Astrocyte (in vitro differentiated cells and primary cell): ENCODE measurements at places on chromosomes 13 and 19. TPM values are rescaled to one million over a fixed set of nuclear protein-coding genes. Genes with fewer than 3 reads are reported as not detected.

Gene ZSCAN5C
- total RNA-seq = not detected in 2 replicates

- DNase-seq = no peak
These were observed 8.7 kb upstream of the ZBTB7A start for GRCh38 chr19:4075373-4075772.

Gene MISP3
- total RNA-seq = 0.70 and 0.79 TPM in 2 replicates

Gene CYP2A6
- total RNA-seq = not detected in 2 replicates

GRCh38 chr13:35475960-35476943 is at the start of gene MAB21L1:
MAB21L1 (minus strand) TSS chr13:35476689; CDS start chr13:35476138, 551 bp downstream.
- peak; percentile 48 for DNase-seq

- DNase-seq = no peak
These were observed 508 bp upstream of the ZNF44 start for GRCh38 chr19:12295191-12295590.

GRCh38 chr13:81171065-81171647 is 830.2 kb upstream of the SPRY2 start:
- DNase-seq = no peak

GRCh38 chr19:51525651-51526050 is 5.8 kb downstream of the SIGLEC6 start:
- DNase-seq = no peak

Gene KCTD4
- total RNA-seq = 0.41 and 0.64 TPM in 2 replicates

- DNase-seq = peak; percentile 20
These were observed 11.9 kb upstream of the C13orf42 start for GRCh38 chr13:51122868-51123566.

GRCh38 chr19:5907241-5907640 is 2.6 kb downstream of the VMAC start:
- no peak for DNase-seq

DNA sequence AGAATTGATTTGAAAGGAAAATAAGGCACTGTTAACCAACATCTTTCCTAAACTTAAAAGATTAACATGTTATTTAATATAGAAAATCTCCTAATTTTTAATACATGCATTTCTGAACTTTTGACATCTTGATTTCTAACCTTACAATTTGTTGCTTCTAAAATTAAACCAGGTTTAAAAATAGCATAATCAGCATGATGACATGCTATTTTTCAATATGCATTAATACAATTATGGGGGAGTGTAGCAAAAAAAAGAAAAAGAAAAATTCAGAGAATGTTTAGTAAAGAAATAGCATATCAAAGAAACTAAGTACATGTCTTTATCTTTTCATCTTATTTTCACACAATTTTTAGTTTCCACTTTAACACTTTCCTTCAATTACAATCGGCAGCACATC is 98.7 kb downstream of the PCDH9 start:
- DNase-seq = no peak

DNA sequence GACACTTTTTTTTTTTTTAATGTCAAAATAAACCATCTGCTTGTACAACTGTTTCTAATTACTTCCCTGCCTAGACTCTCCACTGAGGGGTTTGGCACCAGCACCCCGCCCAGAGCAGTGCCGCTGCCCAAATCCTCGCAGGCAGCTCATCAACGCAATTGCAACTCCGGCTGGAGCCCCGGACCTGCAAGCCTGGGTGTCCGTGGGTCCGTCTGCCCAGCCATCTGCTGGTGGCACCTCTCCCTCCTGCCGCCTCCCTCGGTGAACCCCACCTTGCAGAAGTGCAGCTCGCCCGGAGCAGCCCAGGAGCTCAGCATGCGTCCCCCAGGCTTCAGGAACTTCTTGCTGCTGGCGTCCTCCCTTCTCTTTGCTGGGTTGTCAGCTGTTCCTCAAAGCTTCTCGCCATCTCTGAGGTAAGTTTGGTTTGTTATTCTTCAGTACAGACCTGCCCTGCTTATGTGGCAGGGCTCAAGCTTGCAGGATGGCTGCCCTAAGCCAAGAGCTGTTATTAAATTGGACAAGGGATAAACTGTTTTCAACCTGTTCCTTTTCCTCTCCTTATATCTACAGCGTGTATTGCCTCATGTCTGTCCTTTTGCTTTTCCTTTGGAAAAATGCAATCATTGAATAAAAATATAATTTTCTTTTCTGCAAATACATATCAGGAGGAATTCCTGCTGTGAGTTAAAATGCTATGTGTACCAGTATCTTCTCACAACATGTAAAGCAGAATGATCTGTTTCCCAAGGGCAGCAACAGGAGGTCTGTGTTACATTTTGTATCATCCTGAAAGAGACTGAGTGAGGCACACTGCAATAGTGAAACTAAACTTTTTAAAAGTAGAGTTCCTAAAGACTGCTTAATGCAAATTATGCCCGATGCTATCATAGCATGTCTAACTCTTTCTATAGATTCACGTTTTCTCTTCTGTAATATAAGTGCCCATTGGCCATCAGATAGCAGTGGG is at the start of gene ITGBL1:
Gene ITGBL1 (plus strand): TSS at position 157 of the 967 bp plus-strand sequence. CDS start 159 bp downstream, at position 316.
- no peak for DNase-seq

- no peak for DNase-seq
These were observed 77.4 kb upstream of the GPR12 start for GRCh38 chr13:26837997-26838396.

Gene LILRA1
- not detected in 2 replicates for total RNA-seq

DNA sequence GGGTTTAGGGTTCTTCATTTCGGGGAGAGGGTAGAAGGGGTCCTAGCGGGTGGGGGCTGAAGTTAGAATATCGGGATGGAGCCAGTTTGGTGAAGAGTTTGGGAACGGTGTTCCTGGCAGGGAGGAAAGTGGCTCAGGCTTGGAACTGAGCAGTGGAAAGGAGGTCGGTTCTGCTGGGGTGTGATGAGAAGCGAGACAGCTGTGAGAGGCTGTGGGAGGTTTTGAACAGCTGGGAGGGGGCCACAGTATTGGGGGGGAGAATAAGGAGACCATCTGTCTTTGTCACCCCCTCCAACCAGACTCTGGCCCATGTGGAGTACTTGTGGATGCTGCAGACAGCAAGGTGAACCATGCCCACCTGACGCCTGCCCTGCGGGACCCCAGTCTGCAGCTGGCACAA is 1.0 kb upstream of the TM6SF2 start:
- DNase-seq = no peak

GRCh38 chr13:44903574-44903985 is 85.7 kb downstream of the NUFIP1 start:
- DNase-seq = peak; percentile 90

GRCh38 chr13:110557610-110558305 is 3.8 kb downstream of the RAB20 start:
- DNase-seq = no peak

GRCh38 chr13:44969551-44970484 is 19.5 kb downstream of the NUFIP1 start:
- peak; percentile 39 for DNase-seq

Gene SKA3
- 1.7 and 2.4 TPM in 2 replicates for total RNA-seq

- no peak for DNase-seq
These were observed 6.8 kb downstream of the FRY start for GRCh38 chr13:32038343-32038742.
